Subcutaneous adipose tissue (tissue), 4 donors: ENCODE measurements at places on chromosomes 7 and 10. TPM values are rescaled to one million over a fixed set of nuclear protein-coding genes. Genes with fewer than 3 reads are reported as not detected.

Gene GSTO2
- total RNA-seq = not detected

Gene MMRN2
- total RNA-seq = 120 TPM

Gene IFIT1B
- total RNA-seq = not detected

Gene CABCOCO1
- total RNA-seq = not detected

Gene C10orf53
- total RNA-seq = not detected

Gene INHBA
- total RNA-seq = 0.98 TPM

Gene HOXA10
- 21.8 TPM for total RNA-seq

Gene HIPK2
- total RNA-seq = 39.6 TPM

Gene SCIN
- 2.9 TPM for total RNA-seq

Gene HPS6
- 18.7 TPM for total RNA-seq

Gene FAM25G
- not detected for total RNA-seq

Gene MMD2
- not detected for total RNA-seq

Gene ABCB1
- total RNA-seq = 6.5 TPM

Gene NFKB2
- 13.3 TPM for total RNA-seq

Gene MBLAC1
- 2.7 TPM for total RNA-seq

Gene CDHR3
- total RNA-seq = 6.2 TPM

Gene ITPRID1
- total RNA-seq = not detected

Gene LRRTM3
- not detected for total RNA-seq

Gene FKBP9
- 110 TPM for total RNA-seq

Gene C7orf57
- not detected for total RNA-seq

Gene TMEM213
- total RNA-seq = not detected

Gene LIPM
- total RNA-seq = not detected

Gene PDZD7
- total RNA-seq = 0.33 TPM

Gene CCDC146
- total RNA-seq = 15.8 TPM

Gene PPP1R3C
- total RNA-seq = 1.7 TPM

Gene TAS2R41
- total RNA-seq = not detected

Gene ZP3
- total RNA-seq = 5.4 TPM

Gene THAP5
- total RNA-seq = 29.3 TPM

Gene SLC29A4
- total RNA-seq = 20.7 TPM

Gene PILRA
- 8.0 TPM for total RNA-seq

Gene BMPR1A
- 25.6 TPM for total RNA-seq

Gene DLX5
- not detected for total RNA-seq

Gene GHRHR
- not detected for total RNA-seq

Gene BLVRA
- 75.5 TPM for total RNA-seq

Gene CYP26C1
- total RNA-seq = 0.19 TPM

Gene CH25H
- not detected for total RNA-seq

Gene FIGNL1
- total RNA-seq = 6.6 TPM

Gene TRIM73
- total RNA-seq = 0.49 TPM

Gene CHST3
- 22.0 TPM for total RNA-seq

Gene ARHGAP19
- 9.0 TPM for total RNA-seq

Gene CTAGE4
- 2.3 TPM for total RNA-seq

Gene TEX36
- total RNA-seq = not detected

Gene BLNK
- 6.2 TPM for total RNA-seq

Gene TRIM4
- 39.0 TPM for total RNA-seq
